IMR-90 (cell line): ENCODE measurements at places on chromosomes 11 and 22.
A peak's percentile ranks its signal among the peaks of the same experiment; 100 is the strongest.

DNA sequence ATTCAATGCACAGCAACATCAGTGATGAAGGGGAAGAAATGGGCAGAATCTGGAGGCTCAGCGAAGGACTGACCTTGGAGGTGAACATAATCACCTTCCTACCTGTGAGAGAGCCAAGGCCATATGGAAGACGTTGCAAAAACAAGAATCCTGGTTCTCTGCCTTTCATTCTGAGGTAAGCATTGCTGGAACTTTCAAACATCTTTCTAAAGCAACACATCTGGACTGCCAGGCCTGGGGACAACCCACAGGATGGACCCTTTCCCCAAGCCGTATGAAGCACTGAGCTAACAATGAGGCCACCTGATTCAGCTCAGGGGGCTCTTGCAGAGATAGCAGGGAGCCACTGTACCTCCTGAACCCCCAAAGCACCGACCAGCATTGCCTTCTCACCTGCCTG is 70.5 kb downstream of the ETS1 start:
- DNase-seq: no peak

GRCh38 chr22:47450876-47451475 is 688.5 kb downstream of the TBC1D22A start:
- no peak for DNase-seq

GRCh38 chr22:36052505-36052941 is 23.9 kb upstream of the RBFOX2 start:
- peak; percentile 57 for DNase-seq

- peak; percentile 81 for DNase-seq
Observed at GRCh38 chr11:79321263-79321662, 119.6 kb downstream of the TENM4 start.

- DNase-seq: peak; percentile 89
Observed at GRCh38 chr11:35390737-35391682, 28.3 kb downstream of the SLC1A2 start.

GRCh38 chr11:96207459-96208449 is 135.2 kb downstream of the MAML2 start:
- peak; percentile 41 for DNase-seq

GRCh38 chr11:57399221-57399620 is 8.8 kb upstream of the PRG2 start:
- DNase-seq: no peak

DNA sequence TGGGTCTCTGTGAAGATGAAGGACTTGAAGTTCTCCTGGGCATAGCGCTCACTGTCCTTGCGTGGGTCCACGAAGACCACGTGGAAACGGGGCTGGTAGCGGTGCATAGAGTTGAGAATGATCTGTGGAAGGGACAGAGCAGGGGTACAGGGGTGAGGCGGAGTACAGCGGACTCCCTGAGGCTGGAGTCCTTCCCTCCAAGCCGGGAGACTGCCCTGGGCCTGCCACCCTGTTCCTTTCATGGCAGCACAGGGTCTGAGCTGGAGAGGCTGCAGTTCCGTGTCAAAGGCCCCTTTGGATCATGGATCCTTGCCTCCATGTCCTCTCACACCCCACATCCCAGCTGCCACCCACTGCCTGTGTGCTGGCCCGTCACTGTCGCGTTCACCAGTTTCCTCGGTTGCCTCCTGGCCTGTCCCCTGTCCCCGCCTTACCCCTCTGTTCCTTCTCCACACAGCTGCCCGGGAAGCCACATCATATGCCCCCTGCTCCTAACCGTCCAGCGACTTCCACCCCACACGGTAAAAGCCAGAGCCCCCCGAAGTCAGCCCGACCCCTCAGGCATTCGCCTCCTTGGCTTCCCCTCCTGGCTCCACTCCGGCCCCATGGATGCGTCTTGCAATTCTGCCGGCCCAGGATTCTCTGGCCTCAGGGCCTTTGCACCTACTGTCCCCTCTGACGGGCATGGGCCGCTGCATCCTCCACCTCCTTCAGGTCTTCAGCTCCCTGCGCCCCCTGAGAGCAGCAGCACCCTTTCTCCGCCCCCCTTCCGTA is 3.4 kb upstream of the NUDT8 start:
- no peak for DNase-seq

GRCh38 chr11:68014157-68014946 is 4.2 kb downstream of the ALDH3B1 start:
- peak; percentile 87 for DNase-seq

DNA sequence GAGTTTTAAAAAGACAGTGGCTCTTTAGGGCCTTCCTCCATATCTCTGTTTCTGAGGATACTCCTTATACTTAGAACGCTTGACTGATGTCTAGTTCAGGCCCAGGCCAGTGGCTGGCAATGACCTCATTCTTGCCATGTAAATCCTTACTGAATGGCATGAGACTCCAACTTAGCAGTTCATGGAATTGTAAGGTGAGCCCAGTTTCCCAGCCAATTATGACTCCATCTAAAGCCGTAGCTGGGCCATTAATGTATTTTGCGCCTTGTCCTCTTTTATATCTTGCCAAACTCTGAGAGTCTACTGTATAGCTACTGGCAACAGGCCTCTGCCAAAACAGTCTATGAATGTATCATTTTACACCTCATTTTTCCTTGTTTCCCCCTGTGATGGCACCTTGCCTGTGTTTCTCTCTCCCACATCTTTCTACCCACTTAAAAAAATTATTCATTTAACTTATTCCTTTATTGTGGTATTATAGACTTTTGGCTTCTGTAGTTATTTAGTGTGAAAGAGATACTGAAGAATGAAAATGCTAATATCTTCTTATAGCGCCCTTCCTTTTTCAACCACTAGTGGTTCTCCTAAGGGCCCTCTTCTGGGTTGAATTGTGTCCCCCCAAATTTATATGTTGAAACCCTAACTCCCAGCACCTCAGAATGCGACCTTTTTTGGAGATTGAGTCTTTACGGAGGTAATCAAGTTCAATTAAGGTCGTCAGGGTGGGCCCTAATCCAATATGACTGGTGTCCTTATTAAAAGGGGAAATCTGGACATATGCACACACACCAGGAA is 67.4 kb downstream of the ZNRF3 start:
- no peak for DNase-seq

DNA sequence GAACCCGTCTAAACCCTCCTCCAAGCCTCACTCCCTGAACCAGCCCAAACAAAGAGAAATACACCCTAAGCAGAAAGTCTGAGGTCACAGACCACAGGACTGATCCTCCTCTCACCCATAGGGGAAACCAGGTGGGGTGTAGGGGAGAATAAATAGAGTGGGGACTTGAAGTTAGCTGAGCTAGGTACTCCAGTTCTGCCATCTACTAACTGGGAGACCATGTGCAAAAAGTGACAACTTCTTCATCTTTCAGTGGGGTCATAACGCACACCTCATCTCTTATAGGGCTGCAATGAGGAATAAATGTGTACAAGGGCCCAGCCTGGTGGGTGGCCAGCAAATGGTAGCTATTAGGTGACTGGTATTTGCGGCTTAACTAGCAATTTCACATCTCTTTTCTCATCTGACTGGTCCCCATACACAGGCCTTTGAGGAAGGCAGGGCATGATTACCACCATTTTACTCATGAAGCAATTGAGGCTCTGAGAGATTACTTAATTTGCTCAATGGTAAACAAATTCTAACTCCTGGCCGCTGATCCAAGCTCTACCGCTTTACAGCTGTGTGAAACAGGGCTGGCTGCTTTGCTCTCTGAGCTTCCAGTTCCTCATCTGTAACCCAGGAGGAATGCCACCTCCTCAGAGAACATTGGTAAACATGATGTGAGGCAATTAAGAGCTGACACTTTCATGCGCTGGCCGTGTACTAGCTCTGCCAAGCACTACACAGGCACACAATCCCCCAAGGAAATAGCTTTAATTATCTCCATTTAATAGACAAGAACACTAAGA is 16.6 kb downstream of the TBC1D10A start:
- peak; percentile 72 for DNase-seq

DNA sequence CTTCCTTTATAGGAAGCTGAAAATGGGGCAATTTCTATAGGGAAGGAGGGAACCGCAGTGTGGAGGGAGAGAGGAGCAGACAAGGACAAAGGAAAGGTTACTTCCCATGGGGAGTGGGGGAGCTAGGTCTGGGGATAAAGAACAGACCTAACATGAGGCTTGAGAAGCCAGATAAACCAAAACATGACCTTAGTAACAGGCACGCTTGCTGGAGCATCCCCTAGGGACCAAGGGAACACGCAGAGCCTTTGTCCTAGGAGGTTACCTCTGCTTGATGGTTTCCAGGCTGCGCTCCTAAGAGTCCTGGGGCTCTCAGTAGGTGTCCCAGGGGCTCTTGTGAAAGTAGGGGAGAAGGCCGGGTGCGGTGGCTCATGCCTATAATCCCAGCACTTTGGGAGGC is 271.4 kb upstream of the NCAM1 start:
- DNase-seq: no peak

GRCh38 chr22:42528591-42529307 is 9.2 kb upstream of the RRP7A start:
- DNase-seq: no peak

DNA sequence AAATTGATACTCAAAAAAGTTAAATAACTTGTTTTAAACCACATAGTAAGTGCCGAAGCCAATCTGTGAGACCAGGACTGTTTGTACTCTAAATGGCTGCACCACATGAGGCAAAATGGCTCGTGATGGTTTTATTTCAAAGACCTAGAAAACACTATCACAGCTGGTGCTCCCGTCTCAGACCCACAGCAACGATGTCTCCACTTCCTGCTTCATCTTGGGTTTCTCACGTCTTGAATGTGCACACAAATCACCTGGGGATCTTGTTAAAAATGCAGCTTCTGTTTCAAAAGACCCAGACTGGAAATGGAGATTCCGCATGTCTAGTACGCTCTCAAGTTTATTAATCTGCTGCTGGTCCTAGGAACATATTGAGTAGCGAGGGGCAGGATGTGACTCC is 1.2 kb downstream of the CD3E start:
- no peak for DNase-seq

- peak; percentile 42 for DNase-seq
Observed at GRCh38 chr11:92269021-92269420, 44.4 kb downstream of the FAT3 start.

DNA sequence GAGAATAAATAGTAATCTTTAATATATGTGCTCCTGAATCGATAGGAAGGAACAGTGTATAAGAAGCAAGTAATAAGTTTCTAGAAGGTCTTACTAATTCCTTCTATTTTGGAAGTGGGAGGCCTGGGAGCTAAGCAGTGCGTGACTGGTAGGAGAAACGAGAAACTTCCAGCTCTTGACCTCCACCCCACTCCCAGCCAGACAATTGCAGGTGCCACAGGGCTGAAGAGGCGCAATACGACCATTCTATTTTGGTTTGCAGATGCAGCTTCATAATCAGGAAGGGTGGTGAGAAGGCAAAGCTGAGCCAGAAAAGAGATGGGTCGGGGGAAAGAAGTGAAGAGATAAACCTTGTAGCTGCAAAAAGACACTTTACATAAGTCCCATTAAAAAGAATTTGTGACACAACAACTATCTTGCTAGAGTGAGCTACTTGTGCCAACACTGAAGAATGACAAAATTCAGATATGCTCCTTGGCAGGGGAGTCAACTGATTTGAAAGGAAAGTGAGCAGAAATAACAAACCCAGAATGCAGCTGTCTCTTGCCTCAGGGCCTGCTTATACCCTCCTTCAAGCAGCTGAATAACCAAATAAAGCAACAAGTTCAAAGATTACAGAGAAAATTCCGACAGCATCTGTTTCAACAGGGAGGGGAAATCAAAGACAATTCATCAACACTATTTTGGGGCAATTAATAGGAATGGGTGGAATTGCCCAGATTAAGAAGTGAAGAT is 35.1 kb downstream of the GRIA4 start:
- no peak for DNase-seq

GRCh38 chr22:19916941-19917340 is 24.6 kb upstream of the COMT start:
- DNase-seq: no peak

- DNase-seq: peak; percentile 96
Observed at GRCh38 chr11:86302092-86302793, at the start of gene HIKESHI. HIKESHI (plus strand) TSS chr11:86302240; CDS start chr11:86302449, 209 bp downstream.

GRCh38 chr11:77602381-77603088 is 12.8 kb downstream of the AQP11 start:
- DNase-seq: peak; percentile 90

DNA sequence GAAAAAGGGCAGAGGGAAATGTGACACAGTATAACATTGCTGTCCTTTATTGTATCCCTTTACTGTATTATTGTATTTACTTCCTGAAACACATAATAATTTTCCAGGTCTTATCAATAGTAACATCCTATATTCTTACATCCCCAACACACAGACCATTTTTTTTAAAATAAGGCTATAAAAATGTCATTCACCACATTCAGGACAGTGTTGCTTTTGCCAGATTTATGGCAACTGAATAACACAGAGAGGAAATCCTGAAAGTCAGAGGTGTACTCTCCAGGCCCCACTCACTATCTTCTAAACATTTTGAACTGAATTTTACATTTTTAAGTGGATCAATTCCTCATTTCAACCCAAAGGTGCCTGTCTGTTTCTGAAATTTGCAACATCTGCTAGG is 104.8 kb upstream of the MTMR2 start:
- DNase-seq: no peak

GRCh38 chr11:32432565-32432964 is 2.8 kb downstream of the WT1 start:
- no peak for DNase-seq

DNA sequence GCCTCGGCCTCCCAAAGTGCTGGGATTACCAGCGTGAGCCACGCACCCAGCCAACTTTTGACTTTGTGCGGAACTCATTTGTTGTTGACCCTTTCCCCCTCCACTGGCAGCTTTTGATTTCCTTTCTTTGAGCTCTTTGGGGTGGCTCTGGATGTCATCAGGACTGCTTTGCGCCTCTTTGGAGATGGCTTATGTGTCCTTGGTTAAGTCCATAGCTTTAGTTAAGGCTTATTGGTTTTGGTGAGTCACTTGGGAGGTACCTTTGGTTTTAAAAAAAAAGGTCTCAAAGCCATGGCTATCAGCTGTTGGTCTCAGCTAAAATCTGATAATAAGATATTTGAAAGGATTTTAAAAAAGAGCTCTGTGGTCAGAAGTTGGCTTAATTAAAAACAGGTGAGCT is 5.1 kb upstream of the ARSA start:
- no peak for DNase-seq

DNA sequence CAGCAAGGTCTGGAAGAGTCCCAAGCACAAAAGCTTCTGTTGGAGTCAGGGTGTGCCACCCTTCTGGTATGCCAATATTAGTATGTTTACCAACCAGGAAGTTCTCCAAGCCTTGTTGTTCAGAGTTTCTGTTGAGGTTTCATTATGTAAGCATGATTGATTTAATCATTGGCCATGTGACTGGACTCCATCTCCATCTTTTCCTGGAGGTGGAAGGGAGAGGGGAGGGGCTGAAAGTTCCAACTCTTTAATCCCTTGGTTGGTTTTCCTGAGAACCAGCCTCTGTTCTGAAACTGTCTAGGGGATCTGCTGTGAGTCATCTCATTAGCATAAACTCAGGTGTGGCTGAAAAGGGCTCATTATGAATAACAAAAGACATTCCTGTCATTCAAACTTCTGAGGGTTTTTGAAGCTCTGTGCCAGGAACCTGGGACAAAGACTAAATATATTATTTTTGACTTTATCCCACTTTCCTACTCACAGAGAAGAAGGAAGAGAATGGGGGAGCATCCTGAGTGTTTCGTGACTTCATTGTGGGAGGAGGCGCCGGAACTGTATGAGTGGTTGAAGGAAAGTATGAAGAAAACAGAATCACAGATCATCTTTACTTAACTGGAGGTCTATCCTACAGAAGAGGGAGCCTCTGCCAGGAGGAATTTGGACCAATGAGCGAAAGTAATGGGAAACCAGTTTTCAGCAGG is 138.2 kb downstream of the NECTIN1 start:
- no peak for DNase-seq
